MCF 10A (cell line): ENCODE measurements at places on chromosomes 12 and 14.

GRCh38 chr12:50518090-50518489 is 13.3 kb downstream of the DIP2B start:
- no peak for DNase-seq
- peaks cover 6% of the 10 kb centered on the region for H3K36me3 ChIP-seq
- H3K4me1 ChIP-seq: peaks cover 9% of the 10 kb centered on the region
- no peaks in the 10 kb centered on the region for H3K27me3 ChIP-seq

GRCh38 chr12:129561304-129561703 is 342.5 kb downstream of the TMEM132D start:
- H3K4me3 ChIP-seq: no peak overlapping the region
- no peaks in the 10 kb centered on the region for H3K4me1 ChIP-seq
- no peaks in the 10 kb centered on the region for H3K36me3 ChIP-seq
- H3K27ac ChIP-seq: no peak overlapping the region
- no peaks in the 10 kb centered on the region for H3K27me3 ChIP-seq
- DNase-seq: no peak

DNA sequence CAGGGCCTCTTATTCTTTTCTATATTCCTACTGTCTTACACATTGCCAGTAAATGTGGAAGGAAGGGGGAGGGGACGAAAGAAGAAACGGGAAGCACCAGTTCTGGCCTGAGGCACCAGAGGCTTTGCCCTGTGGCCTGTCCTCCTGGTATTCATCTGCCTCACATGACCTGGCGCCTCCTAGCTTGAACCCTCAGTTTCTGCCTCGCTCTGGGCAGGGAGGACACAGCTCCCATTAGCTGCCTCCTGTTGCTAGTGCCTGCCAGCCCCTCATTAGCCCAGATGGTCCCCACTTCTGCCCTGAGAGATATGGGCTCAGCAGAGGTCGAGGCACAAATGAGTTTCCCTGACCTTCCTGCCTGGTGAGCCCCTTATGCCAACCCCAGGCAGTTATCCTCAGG is 3.0 kb upstream of the PLEKHG6 start:
- no peak overlapping the region for H3K27ac ChIP-seq
- H3K36me3 ChIP-seq: no peaks in the 10 kb centered on the region
- peaks cover 15% of the 10 kb centered on the region for H3K27me3 ChIP-seq
- peaks cover 11% of the 10 kb centered on the region for H3K4me1 ChIP-seq
- DNase-seq: no peak

DNA sequence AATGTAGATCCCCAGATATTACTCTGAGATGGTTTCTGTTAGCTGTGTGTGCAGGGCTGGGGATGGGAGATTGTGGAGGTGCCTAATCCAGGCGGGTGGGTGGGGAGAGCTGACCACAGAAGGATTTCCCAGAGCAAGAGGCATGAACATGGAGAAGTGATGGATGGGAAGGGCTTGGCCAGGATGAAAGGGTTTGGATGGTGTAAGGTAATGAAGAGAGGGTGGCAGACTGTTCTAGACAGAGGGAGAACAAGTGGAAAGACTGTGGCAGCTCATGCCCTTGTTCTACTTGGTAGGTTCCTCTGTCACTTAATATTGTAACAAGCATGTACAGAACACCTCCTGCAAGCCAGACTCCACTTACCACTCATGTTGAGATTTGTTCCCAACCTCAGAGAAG is 187.8 kb downstream of the NPAS3 start:
- peaks cover under 1% of the 10 kb centered on the region for H3K27me3 ChIP-seq
- no peaks in the 10 kb centered on the region for H3K36me3 ChIP-seq
- H3K27ac ChIP-seq: no peak overlapping the region
- DNase-seq: no peak
- H3K4me1 ChIP-seq: peaks cover 6% of the 10 kb centered on the region

DNA sequence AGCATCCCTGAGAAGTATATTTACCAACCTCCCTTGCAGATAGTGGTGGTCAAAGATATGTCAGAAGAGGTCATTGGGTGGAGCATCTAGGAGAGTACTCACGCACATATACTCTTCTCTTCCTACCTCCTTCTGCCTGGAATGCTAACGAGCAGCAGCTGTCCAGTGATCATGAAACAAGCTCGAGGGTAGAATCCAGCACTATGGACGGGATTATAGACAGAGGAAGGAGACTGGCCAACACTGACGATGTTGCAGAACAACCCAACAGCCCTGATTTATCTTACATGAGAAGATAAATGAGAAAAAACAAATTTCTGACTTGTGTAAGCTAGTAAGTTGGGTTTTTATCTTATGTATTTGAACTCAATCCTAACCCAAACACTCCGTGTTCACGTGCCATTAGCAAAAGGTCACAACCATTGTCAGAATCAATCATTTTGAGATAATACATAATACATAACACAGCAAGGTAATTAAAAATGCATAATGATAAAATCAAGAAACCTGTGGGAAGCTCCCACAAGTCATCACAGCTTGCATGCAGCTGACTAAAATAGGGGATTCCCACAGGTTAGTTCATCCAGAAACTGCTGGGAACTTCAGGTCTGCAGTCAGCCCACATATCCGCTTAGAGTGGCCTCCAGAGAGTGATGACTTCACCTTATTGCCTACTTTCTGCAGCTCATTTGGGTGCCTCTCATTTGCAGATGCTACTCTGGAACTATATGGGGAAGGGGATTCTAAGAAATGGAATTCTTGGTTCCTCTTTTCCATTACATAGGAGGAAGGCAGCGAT is 36.3 kb upstream of the STK38L start:
- no peak overlapping the region for H3K4me3 ChIP-seq
- H3K36me3 ChIP-seq: no peaks in the 10 kb centered on the region
- no peak overlapping the region for H3K27ac ChIP-seq
- H3K4me1 ChIP-seq: no peaks in the 10 kb centered on the region
- H3K27me3 ChIP-seq: no peaks in the 10 kb centered on the region
- no peak for DNase-seq

DNA sequence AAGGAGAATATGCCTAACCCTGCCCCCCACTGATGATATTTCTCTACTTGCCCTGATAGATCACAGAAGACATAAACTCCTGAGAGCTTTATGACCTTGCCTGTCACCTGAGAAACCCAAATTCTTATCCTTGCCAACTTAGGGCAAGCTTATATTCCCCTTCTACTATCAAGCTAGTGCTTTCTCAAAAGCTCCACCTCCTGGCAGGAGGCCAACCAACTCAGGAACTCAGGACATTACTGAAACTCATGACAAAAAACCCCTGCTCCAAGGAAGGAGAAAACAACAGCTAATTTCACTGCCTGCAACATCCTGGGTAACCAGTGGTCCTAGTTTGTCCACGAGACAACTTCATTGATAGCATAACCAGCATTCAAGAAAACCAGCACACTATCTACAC is 60.9 kb upstream of the FSCB start:
- peak; percentile 8 for DNase-seq
- H3K36me3 ChIP-seq: no peaks in the 10 kb centered on the region
- no peaks in the 10 kb centered on the region for H3K27me3 ChIP-seq
- H3K4me1 ChIP-seq: no peaks in the 10 kb centered on the region
- no peak overlapping the region for H3K27ac ChIP-seq

DNA sequence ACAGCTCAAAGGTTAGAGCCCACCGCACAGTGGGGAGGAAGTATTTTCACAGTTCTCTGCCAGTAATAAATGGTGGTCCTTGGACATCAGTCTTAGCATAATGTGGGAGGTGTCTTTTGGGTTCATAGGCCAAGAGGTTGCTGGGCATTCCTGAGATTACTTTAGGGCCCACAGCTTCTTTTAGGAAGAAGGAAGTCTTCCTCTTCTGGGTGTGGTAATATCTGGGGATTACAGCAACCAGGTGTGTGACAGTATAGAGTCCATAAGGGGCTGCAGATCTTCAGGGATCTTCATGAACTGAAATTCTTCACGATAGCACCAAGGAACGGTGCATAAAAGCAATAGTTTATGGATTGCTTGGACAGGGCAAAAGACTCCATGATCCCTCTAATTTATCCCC is 56.2 kb upstream of the PTGR2 start:
- H3K4me1 ChIP-seq: peaks cover 20% of the 10 kb centered on the region
- no peaks in the 10 kb centered on the region for H3K27me3 ChIP-seq
- DNase-seq: no peak
- H3K36me3 ChIP-seq: no peaks in the 10 kb centered on the region
- H3K27ac ChIP-seq: peak overlapping the region; percentile 64

DNA sequence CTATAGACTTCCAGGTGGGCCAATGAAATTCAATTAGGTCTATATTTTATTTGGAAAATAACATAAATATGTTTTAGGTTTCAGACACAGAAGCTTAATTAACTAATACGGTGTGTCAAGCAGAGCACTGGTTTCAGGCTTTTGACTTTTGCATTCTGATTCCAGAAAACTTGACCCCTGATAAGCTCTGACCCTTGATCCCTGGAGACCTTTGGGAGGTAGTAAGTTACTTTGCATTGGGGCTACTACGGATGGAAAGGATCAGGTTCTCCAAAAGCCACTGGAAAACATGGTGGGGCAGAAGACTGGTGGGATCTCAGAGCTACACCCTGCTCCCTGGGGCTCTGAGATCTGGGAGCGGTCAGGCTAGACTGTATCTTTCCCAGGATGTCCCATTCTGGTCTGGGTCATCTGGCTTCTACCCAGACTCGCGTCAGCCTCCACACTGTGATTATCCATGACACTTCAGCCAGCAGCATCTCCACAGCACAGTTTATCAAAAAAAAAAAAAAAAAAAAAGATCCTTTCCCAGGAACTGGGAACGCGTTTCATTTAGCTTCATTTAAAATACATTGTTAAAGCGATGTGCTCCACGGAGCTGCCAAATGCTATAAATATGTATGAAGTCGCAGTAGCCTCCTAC is 17.8 kb upstream of the EMP1 start:
- H3K27me3 ChIP-seq: no peaks in the 10 kb centered on the region
- H3K4me3 ChIP-seq: no peak overlapping the region
- no peak for DNase-seq
- H3K4me1 ChIP-seq: peaks cover 29% of the 10 kb centered on the region
- H3K27ac ChIP-seq: peak overlapping the region; percentile 69

- H3K4me1 ChIP-seq: no peaks in the 10 kb centered on the region
- no peak for DNase-seq
- no peak overlapping the region for H3K27ac ChIP-seq
- no peaks in the 10 kb centered on the region for H3K27me3 ChIP-seq
- no peak overlapping the region for H3K4me3 ChIP-seq
Observed at GRCh38 chr12:41008472-41008871, 179.6 kb upstream of the PDZRN4 start.

GRCh38 chr14:101226603-101227425 is 323.3 kb upstream of the RTL1 start:
- DNase-seq: no peak
- no peak overlapping the region for H3K27ac ChIP-seq
- H3K4me3 ChIP-seq: no peak overlapping the region
- H3K4me1 ChIP-seq: no peaks in the 10 kb centered on the region
- H3K27me3 ChIP-seq: peaks cover 13% of the 10 kb centered on the region

- no peak overlapping the region for H3K27ac ChIP-seq
- no peaks in the 10 kb centered on the region for H3K4me1 ChIP-seq
- peak; percentile 34 for DNase-seq
- H3K27me3 ChIP-seq: no peaks in the 10 kb centered on the region
- H3K36me3 ChIP-seq: no peaks in the 10 kb centered on the region
- no peak overlapping the region for H3K4me3 ChIP-seq
Observed at GRCh38 chr14:59918824-59919569, 947 bp upstream of the LRRC9 start.

DNA sequence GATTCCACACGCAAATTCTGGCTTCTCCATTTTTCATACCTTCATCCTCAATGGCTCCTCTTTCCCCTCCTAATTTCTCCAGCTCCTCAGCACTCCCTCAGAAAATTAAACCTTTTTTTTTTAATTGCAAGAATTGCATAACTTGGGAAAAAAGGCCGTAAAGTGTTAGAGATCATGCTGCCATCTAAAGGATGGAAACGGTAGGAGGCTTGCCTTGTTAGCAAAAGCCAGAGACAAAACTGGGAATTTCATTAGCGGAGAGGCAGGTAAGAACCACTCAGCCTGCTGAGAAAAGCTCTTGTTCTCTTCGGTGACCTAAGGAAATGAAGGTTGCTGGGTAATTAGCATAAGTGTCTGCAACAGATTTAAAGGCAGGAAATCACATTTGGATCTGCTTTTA is 204.3 kb downstream of the AEBP2 start:
- no peaks in the 10 kb centered on the region for H3K36me3 ChIP-seq
- no peak overlapping the region for H3K4me3 ChIP-seq
- no peaks in the 10 kb centered on the region for H3K27me3 ChIP-seq
- peaks cover 6% of the 10 kb centered on the region for H3K4me1 ChIP-seq
- DNase-seq: peak; percentile 66

GRCh38 chr14:67463900-67464299 is 24.6 kb downstream of the TMEM229B start:
- no peak for DNase-seq
- no peaks in the 10 kb centered on the region for H3K36me3 ChIP-seq
- H3K4me1 ChIP-seq: no peaks in the 10 kb centered on the region
- H3K27ac ChIP-seq: no peak overlapping the region

DNA sequence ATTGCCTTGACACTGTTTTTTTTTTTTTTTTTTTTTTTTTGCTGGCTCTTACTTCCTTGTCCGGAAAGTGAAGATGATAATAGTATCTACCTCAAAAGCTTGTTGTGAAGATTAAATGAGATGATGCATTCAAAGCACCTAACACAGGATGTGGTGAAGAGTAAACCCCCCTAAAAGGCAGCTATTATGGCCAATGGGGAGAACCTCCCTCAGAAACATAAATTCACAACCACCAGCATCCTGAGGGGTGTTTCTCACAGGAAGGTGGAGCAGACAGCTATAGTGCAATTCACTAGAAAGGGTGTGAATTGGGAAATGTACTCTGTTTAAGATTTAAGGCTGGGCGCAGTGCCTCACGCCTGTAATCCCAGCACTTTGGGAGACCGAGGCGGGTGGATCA is 85.4 kb upstream of the CRY1 start:
- H3K4me3 ChIP-seq: no peak overlapping the region
- no peak overlapping the region for H3K27ac ChIP-seq
- H3K4me1 ChIP-seq: no peaks in the 10 kb centered on the region
- no peaks in the 10 kb centered on the region for H3K36me3 ChIP-seq
- no peak for DNase-seq

DNA sequence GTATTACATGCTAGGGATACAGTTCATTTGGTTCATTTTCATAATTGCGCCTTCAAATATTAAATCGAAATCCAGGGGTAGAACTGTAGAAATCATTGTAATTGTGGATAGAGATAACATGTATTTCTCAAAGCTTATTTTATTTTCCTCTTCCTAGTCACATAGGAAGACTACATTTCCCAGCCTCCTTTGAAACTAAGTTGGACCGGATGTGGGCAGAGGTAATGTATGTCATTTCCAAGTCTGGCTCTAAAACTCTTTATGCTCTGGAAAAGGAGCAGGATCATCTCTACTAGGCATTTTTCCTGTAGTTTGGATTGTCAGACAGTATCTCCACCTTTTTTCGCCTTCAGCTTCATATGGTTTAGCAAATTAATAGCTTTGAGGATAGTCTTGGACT is 70.1 kb upstream of the CRY1 start:
- no peaks in the 10 kb centered on the region for H3K4me1 ChIP-seq
- no peak overlapping the region for H3K4me3 ChIP-seq
- no peaks in the 10 kb centered on the region for H3K36me3 ChIP-seq
- DNase-seq: no peak
- H3K27me3 ChIP-seq: peaks cover 25% of the 10 kb centered on the region
- H3K27ac ChIP-seq: no peak overlapping the region
